ENCODE measurements at places on chromosomes 2 and 18. TPM values are rescaled to one million over a fixed set of nuclear protein-coding genes. Genes with fewer than 3 reads are reported as not detected.

UGT1A7 gene
- total RNA-seq = not detected

TRPM8 gene
- not detected for total RNA-seq

CIB4 gene
- total RNA-seq = not detected

PLEKHM3 gene
- total RNA-seq = 29.0 TPM

GGCX gene
- total RNA-seq = 26.7 TPM

REG3G gene
- not detected for total RNA-seq

CPLX4 gene
- not detected for total RNA-seq

DNA sequence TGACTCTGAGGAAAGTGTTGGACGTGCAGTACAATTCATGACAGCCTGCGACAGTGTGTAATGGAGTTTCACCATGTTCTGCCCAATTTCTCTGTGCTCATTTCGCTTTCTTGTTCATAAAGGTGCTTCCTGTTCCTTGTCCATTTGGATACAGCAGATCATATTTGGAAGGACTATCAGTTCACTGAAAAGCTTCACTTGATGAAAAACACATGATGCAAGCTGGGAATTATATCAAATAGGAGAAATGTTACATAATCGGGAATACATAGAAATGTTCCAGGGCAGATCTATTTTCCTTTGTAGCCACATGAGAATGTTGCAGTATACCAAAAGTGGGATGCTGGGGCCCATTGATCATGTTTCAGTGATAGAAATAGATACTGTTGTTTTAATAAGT is 266.3 kb upstream of the SLC14A2 start:
- no peak for DNase-seq
- H3K36me3 ChIP-seq = no peaks in the 10 kb centered on the region
- H3K4me1 ChIP-seq = no peaks in the 10 kb centered on the region
- H3K4me3 ChIP-seq = no peak overlapping the region
- H3K27ac ChIP-seq = no peak overlapping the region

DNA sequence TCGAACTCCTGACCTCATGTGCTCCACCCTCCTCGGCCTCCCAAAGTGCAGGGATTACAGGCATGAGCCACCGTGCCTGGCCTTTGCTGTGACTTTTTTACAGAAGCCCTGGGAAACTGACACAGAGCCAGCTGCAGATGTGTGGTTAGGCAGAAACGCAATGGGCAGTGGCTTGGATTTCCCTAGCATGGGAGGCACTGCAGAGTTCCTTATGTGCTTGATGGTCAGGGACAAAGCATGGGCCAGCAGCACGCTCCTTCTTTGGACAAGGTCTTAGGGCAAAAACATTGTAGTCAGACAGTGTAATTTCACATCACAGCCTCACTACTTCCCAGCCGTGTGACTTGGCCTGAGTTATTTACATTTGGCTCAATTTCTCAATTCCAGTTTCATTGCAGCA is 153.9 kb downstream of the RNF144A start:
- no peak overlapping the region for H3K27ac ChIP-seq
- H3K27me3 ChIP-seq = no peaks in the 10 kb centered on the region
- no peak overlapping the region for H3K4me3 ChIP-seq

- no peak for DNase-seq
- H3K36me3 ChIP-seq = no peaks in the 10 kb centered on the region
- H3K4me3 ChIP-seq = no peak overlapping the region
- H3K27me3 ChIP-seq = no peaks in the 10 kb centered on the region
- no peaks in the 10 kb centered on the region for H3K4me1 ChIP-seq
These were observed 499.3 kb downstream of the PID1 start for GRCh38 chr2:228771774-228772173.

- H3K4me1 ChIP-seq = no peaks in the 10 kb centered on the region
- no peak for DNase-seq
- no peaks in the 10 kb centered on the region for H3K27me3 ChIP-seq
- H3K36me3 ChIP-seq = no peaks in the 10 kb centered on the region
- H3K4me3 ChIP-seq = no peak overlapping the region
These were observed 5.6 kb downstream of the FBXO36 start for GRCh38 chr2:229927817-229928321.

DNA sequence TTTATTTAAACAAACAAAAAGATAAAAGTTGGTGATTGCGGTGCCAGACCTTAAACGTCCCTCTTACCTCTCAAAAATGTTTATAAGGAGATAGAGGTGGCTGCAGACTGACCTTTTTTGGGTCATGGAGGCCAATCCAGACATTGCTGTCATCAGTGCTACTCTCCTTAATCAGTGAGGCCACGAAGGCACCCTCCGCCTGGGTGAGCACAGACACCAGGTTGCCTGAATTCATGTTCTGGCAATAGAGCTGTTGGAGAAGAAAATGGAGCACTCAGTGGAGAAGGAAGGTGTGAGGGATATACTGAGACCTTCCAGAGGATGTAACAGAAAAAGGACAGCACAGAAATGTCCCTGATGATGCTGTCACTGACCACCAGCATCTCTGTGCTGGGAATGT is 1.5 kb downstream of the REG1B start:
- no peaks in the 10 kb centered on the region for H3K27me3 ChIP-seq
- no peak overlapping the region for H3K27ac ChIP-seq
- no peak overlapping the region for H3K4me3 ChIP-seq

DNA sequence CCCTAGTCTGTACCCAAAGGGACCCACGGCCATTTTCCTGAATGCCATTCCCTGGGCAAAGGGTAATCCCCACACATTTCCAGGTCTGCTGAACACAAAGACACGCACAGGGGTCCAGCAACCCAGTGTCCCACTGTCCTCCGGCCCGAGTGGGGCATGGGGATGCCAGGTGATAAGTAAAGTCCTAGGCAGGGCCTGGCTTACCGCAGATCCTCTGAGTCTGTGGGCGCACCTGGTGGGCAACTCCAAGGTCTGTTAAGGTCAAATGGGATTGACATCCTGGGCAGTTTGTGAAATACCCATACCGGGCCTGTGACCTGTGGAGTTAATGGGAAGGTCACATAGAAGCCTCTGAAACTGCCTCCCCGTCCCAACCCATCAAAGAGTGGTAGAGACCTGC is 116.1 kb downstream of the EIPR1 start:
- H3K4me1 ChIP-seq = no peaks in the 10 kb centered on the region
- DNase-seq = no peak
- no peaks in the 10 kb centered on the region for H3K36me3 ChIP-seq
- H3K27ac ChIP-seq = no peak overlapping the region
- no peak overlapping the region for H3K4me3 ChIP-seq

DNA sequence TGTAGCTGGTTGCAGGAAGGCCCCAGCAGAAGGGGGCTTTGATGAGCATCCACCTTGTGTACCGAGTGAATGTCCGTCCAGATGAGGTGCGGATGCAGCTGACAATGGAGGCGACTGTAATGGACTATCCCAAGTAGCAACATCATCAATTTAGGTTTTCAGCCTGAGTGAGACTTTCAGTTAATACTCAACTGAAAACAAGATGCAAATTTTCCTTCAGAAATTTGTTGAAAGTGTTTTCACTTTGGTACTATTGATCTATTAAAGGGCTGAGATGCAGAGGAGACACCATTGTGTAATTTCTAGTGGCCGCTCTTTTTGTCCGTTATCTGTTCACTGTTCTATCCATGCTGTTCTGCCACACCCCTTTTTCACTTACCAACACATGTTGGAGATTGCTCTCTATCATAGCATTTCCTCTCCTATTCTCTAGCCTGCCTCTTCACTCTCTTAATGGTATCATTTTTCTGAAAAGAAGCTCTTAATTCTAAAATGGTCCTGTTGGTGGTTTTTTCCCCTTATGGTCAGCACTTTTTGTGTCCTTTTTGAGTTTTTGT is 12.0 kb upstream of the CASP8 start:
- H3K4me3 ChIP-seq = no peak overlapping the region
- H3K4me1 ChIP-seq = no peaks in the 10 kb centered on the region
- no peak overlapping the region for H3K27ac ChIP-seq
- no peak for DNase-seq

- H3K27ac ChIP-seq = no peak overlapping the region
- H3K27me3 ChIP-seq = no peaks in the 10 kb centered on the region
- no peak overlapping the region for H3K4me3 ChIP-seq
- no peaks in the 10 kb centered on the region for H3K36me3 ChIP-seq
These were observed 417.5 kb downstream of the DPP10 start for GRCh38 chr2:114859726-114860510.

GRCh38 chr2:175233135-175233719 is 51.7 kb upstream of the ATP5MC3 start:
- no peak for DNase-seq
- no peaks in the 10 kb centered on the region for H3K4me1 ChIP-seq
- no peaks in the 10 kb centered on the region for H3K36me3 ChIP-seq
- no peak overlapping the region for H3K27ac ChIP-seq
- no peaks in the 10 kb centered on the region for H3K27me3 ChIP-seq

DNA sequence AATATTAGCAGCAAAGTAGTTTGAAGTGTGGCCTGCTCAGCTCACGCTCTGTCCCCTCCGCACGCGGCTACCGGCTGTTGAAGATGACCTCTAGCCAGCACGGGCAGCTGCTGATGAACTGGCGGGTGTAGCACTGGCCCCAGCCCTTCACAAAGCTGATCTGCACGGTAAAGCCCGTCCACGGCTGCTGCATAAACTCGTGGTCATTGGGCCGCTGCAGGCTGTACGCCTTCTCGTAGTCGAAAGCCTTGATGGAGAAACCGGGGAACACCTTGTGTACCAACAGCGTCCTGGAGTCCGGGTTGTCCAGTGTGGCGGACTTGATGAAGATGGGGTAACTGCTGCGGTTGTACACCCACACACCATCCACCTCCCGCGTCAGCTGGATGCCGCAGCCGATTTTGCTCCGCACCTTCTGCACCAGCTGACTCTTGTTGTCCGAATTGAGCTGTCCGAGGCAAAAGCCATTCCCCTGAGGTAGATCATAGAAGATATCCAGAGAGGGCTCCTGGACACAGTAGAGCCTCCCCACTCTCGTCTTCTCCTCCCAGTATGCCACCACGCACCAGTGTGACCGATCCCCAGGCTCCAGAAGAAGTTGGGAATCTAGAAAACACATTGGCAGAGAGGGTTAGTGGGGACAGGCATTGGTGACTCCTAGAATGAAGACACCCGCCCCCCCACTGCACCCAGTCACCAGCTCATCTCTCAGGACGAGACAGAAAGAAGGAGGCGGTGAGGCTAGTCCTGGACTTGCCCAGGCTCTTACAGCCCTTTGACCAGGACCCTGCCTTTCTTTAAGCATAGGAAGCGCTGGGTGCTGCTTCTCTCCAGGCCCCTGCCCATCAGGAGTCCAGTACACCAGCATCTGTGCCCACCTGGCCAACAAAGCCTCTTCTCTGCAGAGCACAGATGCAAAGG is 29.2 kb downstream of the SMAD7 start:
- no peak overlapping the region for H3K4me3 ChIP-seq
- peaks cover 10% of the 10 kb centered on the region for H3K4me1 ChIP-seq
- no peak overlapping the region for H3K27ac ChIP-seq

- H3K36me3 ChIP-seq = peaks cover 3% of the 10 kb centered on the region
- H3K27ac ChIP-seq = no peak overlapping the region
- H3K27me3 ChIP-seq = no peaks in the 10 kb centered on the region
- H3K4me1 ChIP-seq = no peaks in the 10 kb centered on the region
- no peak overlapping the region for H3K4me3 ChIP-seq
These were observed 47.8 kb downstream of the TRAPPC12 start for GRCh38 chr2:3427272-3427671.

DNA sequence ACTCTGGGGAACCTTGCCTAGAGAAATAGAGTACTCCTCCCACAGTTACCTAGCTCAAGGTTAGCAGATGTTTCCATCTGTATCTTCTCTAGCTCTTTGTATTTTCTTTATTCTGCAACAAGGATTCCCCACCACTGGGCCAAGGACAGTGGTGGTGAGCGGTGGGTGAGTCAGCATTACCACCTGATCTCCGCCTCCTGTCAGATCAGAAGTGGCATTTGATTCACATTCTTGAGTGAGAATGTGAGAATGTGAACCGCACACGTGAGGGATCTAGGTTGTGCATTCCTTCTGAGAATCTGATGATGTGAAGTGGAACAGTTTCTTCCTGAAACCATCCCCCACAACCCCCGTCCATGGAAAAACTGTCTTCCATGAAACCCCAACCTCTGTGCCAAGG is 9.0 kb downstream of the EPB41L3 start:
- H3K4me3 ChIP-seq = no peak overlapping the region
- H3K36me3 ChIP-seq = no peaks in the 10 kb centered on the region
- no peaks in the 10 kb centered on the region for H3K27me3 ChIP-seq
- DNase-seq = no peak
- no peaks in the 10 kb centered on the region for H3K4me1 ChIP-seq

DNA sequence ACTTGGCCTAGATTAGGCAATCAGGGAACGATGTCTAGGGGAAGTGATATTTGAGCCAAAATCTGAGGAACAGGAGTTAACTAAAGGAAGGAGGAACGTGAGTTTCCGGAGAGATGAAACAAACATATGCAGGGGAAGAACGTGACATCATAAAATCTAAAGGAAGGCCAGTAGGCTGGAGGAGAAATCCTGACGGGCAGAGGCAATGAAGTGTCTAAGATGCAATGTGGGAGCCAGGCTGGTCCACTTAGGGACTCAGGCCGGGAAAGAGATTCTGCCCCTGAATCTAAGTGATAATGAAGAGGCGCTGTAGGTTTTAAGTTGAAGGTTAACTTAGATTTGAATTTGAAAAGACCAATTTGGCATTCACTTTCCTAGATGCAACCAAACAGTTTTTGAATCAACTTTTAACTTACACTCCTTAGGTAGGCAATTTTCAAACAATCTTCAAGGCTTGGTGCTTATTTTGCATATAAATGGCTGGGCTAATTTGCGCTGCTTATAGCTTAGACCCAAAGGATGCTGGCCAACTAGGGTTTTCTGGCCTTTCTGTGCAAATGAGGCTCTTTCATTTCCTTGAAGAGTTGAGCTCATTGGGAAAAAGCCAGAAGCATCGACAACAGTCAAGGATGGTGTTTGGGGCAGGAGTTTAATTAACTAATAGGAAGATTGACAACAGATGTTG is 221.7 kb downstream of the SOX11 start:
- no peak overlapping the region for H3K27ac ChIP-seq
- H3K36me3 ChIP-seq = no peaks in the 10 kb centered on the region
- H3K4me3 ChIP-seq = no peak overlapping the region

- no peak for DNase-seq
- no peaks in the 10 kb centered on the region for H3K36me3 ChIP-seq
- H3K27ac ChIP-seq = no peak overlapping the region
- no peaks in the 10 kb centered on the region for H3K4me1 ChIP-seq
These were observed 5.4 kb upstream of the KCNJ13 start for GRCh38 chr2:232781765-232782164.

GRCh38 chr2:168773128-168773527 is 29.3 kb upstream of the NOSTRIN start:
- no peaks in the 10 kb centered on the region for H3K36me3 ChIP-seq
- no peaks in the 10 kb centered on the region for H3K27me3 ChIP-seq
- H3K27ac ChIP-seq = no peak overlapping the region
- no peak for DNase-seq

Data from breast epithelium (tissue), 4 donors.